ENCODE measurements at places on chromosomes 12 and 14.

- no peak for DNase-seq
These were observed 7.0 kb upstream of the UBC start for GRCh38 chr12:124921200-124922031.

DNA sequence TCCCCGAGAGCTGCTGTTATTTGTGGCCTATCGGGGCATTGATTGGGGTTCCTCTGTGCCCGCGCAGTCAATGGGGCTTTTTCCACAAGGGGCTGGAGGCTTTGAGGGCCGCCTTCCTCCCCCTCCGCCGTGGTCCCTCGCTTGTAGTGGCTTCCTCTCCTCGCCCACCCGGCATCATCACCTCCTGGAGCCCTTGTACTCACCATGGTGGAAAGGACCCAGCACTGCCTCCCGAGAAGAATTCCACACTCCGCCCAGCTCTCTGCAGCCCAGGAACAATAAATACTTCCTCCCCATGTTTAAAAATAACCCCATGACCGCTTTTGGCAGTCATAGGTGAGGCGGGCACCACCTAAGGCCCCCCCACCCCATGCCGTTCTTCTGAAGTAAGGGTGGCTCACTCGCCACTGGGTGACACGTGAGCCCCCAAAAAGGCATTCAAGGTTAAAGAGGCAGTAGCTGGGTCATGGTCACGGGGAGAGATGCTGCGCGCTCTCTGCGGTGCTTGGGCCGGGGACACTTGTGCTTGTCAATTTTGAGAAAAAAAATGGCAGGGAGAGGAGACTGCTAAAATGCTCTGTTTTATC lies at the start of gene MYL2:
TSS of gene MYL2 (minus strand) at position 256 of the 587 bp plus-strand sequence. CDS start at position 206, 50 bp downstream.
- DNase-seq: no peak

DNA sequence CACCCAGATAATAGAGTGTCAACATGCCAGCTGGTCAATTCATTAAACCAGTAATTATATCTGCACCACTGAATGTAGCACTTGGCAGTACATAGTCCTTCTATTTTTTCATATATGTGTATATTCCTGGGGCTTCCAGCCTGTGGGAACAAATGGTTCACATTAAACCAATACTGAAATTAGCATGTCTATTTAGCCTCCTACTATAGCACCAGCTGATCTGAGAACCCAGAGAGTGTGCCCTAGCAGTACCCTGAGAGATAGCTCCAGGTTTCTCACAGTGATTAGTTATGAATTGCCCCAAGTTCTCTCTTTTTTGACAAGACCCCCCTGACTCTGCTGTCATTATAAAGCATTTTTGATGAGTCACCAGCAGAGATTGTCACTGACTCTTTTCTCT lies 1097.3 kb upstream of the FLRT2 start:
- DNase-seq: no peak

- no peak for DNase-seq
These were observed 501.9 kb upstream of the RGS6 start for GRCh38 chr14:71430321-71430677.

DNA sequence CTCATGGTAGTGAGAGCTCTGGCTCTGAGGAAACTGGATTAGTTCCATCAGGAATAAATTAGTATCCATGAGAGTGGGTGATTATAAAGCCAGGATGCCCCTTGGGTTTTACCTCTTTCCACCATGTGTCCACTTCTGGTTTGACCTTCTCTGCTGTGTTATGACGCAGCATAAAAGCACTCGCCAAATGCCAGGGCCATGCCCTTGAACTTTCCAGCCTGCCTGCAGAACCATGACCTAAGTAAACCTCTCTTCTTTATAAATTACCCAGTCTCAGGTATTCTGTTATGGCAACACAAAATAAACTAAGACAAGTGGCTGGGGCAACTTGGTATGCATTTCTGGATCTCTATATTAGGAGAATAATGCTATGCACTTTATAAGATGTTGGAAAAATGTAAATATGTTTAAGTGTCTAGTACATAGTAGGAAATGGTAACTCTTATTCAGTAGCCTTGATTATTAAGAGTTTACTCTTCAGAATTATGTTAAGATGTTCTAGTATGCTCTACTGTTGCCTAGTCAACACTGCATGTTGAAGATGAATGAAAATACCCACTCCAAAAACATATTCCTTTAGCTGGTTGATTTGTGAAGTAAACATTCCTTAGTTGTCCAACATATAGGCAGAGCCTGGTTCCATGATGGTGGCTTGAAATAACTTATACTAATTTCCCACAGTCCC lies 455.6 kb upstream of the TMPO start:
- DNase-seq: no peak

GRCh38 chr12:29066011-29066588 lies 83.0 kb upstream of the FAR2 start:
- no peak for DNase-seq

- no peak for DNase-seq
These were observed 412.3 kb downstream of the RPS29 start for GRCh38 chr14:49173765-49174373.

GRCh38 chr12:45329238-45329637 lies 113.3 kb downstream of the ANO6 start:
- no peak for DNase-seq

DNA sequence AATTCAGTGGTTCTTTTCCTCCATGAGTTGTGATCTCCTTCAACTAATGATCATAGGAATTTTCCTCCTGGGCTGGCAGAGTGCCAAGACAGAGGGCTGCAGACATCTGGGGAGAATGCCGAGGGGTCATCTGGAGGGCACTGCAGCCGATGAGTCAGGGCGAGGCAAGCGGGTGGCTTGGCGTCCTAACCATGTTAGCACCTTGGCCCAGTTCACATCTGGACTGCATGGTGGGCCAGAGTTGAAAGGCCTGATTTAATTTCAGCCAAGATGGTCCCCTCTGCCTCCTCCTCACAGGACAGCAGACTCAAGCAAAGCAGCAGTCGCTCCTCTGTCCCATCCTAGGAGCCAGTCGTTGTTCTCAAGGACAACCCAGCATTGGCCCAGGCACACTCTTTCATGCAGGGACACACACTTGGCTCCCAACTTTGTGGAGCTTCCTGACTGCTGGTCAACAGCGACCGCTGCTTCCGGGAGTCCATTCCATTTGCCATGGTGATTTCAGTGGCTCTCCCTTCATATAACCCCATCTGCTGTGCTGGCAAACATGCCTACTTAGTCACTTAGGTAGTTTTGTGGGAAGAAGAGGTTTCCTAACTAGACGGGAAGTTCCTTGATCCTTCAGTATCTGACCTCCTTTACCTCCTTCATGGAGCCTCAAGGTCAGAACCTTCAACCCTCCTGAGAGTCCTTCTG lies 161.8 kb downstream of the TTC8 start:
- DNase-seq: no peak

DNA sequence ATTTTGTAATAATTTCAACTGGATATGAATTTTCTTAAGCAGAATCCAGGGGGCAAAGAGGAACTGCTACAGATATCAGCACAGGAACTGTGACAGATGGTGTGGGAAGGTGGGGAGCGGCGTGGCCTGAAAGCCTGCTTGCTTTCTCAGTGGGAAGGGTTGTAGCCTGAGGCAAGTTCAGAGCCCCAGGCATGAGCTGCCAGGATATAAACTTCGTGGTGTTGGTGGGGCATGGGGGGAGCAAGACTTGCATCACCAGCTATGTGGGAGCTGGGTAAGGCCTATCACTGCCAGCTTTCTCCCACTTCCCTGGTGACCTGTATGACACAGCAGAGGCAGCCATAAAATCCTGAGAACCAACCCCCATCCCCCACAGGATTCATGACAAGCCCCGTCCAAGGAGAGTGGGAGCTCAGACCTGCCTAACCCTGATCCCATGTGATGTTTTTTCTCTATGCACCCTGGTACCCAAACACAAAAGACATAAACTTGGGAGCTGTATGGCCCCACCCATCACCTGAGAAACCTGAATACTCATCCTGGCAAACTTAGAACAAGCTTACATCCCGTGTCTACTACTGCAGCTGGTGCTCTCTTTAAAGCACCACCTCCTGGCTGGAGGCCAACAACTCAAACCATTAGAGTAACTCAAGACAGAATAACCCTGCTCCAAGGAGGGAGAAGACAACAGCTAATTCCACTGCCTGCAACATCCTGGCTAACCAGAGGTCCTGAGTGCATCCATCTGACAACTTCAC lies 16.5 kb downstream of the CLEC1A start:
- DNase-seq: no peak

- DNase-seq: no peak
These were observed 577 bp downstream of the ATG101 start for GRCh38 chr12:52070185-52070925.

- DNase-seq: no peak
These were observed 442.7 kb upstream of the NOVA1 start for GRCh38 chr14:27040552-27040951.

DNA sequence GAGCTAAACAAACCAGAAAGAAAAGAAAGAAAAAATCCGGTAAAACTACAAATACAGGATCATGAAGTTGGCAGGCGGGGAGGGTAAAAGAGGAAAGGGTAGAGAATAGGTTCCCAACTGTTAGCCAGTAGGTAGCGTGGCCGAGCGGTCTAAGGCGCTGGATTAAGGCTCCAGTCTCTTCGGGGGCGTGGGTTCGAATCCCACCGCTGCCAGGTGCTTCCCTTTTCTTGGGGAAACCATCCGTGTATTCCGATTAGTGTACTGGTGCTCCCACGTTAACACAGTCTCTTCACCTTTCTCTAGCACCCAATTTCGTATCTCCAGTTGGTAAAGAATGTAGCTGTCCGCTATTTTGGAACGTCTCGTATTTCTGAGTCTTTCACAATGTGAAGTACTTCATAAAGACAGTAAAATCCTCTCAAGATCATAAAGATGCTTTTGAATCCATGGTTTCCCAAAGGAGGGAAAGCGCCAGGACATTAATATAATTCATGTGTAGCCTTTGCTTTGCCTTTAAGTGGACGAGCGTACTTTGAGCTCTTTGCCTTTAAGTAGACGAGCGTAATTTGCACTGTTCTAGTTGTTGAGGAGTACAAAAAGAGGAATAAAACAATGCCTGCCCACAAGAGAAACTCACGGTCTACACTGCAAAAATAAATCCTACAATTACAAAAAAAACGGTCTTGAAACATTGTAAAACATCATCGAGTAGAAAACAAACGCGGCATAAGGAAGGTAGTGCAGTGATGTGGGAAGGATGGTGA lies 19.0 kb upstream of the RNASE12 start:
- DNase-seq: no peak

DNA sequence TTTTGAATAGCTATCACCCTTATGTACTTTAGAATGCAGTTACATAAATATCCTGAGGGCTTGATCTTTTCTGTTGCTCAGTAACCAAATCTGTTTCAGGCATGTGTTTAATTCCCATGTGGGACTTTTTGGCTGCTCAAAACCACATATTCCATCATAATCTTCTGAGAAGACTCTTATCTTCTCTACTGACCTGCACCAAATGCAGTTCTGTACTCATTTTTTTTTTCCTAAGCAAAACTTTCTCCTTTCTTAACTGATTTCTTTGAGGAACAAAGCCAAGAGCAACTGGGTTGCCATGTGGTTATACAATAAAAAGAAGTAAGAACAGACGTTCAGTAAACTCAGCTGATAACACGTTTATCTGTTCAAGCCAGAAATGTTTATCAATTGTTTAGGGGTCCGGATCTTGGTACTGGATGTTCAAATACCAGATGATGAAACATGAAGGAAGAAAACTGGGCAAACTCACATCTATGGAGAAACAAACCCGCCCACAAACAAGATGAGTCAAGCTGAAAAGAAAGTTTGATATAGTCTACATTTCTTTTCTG lies 50.1 kb downstream of the TMEM132C start:
- DNase-seq: no peak

DNA sequence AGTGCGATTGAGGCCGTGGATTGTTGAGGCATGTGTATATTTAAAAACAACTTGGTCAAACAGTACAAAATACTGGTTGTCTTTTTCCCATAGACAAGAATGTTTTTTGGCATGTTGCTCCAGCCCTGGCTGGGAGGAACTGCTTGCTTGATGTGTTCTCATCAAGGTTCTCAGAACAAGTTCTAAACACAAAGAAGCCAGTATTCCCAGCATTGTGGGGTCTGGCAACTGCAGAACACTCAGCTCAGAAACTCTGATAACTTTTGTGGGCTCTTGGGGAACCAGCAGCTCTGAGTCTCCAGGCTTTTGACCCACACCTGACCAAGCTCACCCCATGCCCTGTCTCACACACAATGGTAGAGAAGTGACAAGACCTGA lies 27.1 kb upstream of the DICER1 start:
- no peak for DNase-seq

DNA sequence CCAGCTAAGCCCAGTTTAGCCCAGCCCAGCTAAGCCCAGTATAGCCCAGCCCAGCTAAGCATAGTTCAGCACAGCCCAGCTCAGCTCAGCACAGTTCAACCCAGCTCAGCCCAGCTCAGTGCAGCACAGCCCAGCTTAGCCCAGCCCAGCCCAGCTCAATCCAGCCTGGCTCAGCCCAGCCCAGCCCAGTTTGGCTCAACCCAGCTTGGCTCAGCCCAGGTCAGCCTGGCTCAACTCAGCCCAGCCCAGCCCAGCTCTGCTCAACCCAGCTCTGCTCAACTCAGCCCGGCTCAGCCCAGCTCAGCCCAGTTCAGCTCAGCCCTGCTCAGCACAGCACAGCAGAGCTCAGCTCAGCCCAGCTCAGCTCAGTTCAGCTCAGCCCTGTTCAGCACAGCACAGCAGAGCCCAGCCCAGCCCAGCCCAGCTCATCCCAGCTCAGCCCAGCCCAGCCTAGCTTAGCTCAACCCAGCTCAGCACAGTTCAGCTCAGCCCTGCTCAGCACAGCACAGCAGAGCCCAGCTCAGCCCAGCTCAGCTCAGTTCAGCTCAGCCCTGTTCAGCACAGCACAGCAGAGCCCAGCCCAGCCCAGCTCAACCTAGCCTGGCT lies 330.9 kb downstream of the TMEM121 start:
- DNase-seq: no peak

- no peak for DNase-seq
These were observed 29.8 kb downstream of the GPRC5D start for GRCh38 chr12:12922191-12922616.

DNA sequence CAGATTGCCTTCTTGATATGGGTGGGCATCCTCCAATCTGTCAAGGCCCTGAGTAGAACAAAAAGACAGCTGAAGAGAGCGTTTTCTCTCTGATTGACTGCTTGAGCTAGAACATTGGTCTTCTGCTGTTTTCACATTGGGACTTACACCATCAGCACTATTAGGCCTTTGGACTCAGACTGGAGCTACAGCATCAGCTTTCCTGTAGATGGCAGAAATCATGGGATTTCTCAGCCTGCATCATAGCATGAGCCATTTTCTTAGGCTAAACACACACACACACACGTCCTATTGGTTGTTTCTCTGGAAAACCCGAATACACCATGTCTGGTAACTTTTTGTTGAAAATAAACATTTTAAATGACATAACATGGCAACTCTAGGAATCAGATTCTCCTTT lies 15.8 kb upstream of the PPM1A start:
- DNase-seq: no peak

DNA sequence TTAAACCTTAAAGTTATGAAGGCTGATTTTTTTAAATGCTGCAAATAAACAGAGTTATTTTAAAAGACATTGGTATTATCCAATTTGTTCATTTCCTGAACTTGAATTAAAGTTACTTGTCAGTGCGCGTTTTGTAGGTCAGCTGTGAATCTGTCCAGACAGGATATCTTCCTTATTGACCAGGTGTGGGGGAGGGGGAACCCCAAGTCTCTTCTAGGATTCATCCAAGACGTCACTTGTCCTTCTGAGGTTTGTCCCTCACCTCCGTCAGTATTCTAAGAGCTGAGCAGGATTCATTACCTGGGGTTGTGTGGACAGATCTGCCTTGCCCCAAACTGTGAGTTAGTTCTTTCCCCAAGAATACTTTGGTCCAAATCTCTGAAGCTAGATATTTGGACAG lies 8.8 kb upstream of the PRIMA1 start:
- no peak for DNase-seq
